ENCODE measurements at places on chromosomes 2 and 18.
A peak's percentile ranks its signal among the peaks of the same experiment; 100 is the strongest.

DNA sequence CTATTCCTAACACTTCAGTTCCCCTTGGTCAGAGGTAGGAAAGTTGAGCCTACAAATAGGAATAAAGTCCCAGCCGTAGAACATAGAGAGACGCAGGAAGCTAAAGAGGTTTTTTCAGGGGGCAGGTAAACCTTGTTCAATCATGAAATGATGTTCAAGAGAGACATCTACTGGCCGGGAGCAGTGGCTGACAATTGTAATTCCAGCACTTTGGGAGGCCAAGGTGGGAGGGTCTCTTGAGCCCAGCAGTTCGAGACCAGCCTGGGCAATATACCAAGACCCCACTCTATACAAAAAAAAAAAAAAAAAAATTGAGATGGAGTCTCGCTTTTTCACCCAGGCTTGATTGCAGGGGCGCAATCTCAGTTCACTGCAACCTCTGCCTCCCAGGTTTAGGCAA lies 66.7 kb upstream of the DNAJC10 start:
- DNase-seq: peak; percentile 33

GRCh38 chr18:38406607-38407006 lies 841.0 kb upstream of the CELF4 start:
- DNase-seq: no peak

- DNase-seq: peak; percentile 41
These were observed 57.8 kb upstream of the MC2R start for GRCh38 chr18:13973061-13973575.

DNA sequence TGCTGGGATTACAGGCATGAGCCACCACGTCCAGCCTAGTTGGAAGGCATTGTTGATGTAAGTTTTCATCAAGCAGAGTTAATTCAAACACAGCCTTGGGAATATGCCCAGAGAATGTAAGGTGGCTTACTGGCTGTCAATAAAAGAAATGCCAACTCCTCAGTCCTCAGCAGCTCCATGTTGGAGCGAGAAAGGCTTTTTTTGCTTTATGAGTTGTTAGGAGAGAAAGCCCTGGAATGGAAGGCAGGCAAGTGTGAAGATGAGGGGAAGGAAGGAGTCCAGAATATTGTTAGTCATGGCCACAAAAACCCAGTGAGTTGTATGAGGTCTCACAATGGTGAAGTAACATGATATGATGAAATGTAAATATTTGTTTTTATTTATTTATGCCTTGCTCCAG lies 57.1 kb downstream of the MAP4K4 start:
- DNase-seq: no peak

DNA sequence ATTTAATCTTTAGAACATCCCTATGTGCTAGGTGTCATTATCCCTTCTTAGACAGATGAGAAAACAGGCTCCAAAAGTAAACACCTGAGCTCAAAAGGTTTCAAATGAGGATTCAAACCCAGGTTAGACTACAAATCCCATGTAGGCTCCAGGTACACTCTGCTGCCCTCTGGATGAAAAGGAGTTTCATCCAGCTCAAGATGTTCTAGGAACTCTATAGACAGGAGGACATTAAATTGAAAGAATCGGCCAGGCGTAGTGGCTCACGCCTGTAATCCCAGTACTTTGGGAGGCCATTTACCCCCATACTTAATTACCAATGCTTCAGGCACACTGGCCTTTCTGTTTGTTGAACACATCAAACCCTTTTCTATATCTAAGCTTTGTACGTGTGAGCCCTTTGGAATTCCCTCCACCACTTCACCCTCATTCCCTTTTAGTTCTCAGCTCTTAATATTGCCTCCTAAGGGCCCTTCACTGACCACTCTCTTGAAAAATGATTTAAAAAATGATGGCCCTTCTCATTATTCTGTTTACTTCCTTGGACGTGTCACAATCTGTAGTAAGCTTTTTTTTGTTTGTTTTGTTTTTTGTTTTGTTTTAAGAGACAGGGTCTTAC lies 10.7 kb downstream of the SLC25A12 start:
- peak; percentile 20 for DNase-seq

GRCh38 chr2:62919041-62919440 lies 131.6 kb upstream of the OTX1 start:
- DNase-seq: no peak

DNA sequence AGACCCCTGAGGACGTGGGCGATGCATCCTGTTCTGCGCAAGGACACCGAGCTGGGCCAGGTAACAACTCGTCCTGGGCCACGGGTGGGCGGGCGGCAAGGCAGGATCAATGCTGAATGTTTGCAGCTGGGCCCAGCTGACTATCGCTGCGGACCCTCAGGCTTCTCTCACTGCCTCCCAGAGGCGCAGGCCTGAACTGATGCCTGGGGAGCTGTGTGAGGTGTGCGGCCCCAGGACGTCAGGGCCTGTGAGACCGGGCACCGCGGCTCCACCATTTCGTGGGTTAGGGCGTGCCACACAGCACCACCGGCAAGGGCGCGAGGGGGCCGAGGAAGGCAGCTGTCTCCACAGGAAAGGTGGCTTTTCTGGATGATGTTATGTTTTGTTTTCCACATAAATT lies 307.4 kb downstream of the NDUFA10 start:
- DNase-seq: peak; percentile 42

GRCh38 chr2:190879474-190880377 lies 895 bp upstream of the GLS start:
- peak; percentile 76 for DNase-seq

DNA sequence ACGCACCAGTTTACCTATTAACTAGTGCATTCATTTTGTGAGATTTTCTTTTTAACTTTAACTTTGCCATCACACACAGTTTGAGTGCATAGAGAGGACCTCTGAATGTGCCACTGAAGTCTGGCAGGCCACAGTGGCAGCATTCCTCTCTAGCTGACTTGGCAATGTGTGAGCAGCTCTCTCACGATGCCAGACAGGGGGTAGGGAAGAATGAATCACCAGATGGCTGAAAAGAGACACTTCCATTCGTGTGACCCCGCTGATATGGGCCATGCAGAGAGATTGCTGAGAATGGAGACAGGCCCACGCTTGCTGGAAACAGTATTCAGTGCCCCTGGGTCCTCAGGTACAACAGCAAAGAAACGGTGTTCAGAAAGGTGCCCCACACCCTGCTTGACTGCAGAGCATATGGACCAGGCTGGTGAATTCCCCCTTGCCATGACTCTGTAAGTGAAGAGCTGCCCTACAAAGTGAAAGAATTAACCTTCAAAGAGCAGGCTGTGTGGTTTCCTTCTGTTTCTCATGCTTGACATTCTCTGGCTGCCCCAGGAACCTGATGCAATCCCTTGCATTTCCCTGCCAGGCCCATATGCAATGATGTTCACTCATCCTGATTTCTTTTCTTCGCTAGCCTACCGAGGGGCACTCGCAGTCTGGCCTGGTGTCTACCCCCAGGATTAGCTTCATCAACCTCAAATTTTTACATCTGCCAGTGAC lies 236.1 kb downstream of the CDH20 start:
- no peak for DNase-seq

- no peak for DNase-seq
These were observed 306.6 kb upstream of the CYRIA start for GRCh38 chr2:16972276-16972675.

GRCh38 chr18:77255426-77256105 lies 5.9 kb downstream of the GALR1 start:
- DNase-seq: no peak

- DNase-seq: no peak
These were observed 13.1 kb upstream of the TEX44 start for GRCh38 chr2:231579560-231579959.

DNA sequence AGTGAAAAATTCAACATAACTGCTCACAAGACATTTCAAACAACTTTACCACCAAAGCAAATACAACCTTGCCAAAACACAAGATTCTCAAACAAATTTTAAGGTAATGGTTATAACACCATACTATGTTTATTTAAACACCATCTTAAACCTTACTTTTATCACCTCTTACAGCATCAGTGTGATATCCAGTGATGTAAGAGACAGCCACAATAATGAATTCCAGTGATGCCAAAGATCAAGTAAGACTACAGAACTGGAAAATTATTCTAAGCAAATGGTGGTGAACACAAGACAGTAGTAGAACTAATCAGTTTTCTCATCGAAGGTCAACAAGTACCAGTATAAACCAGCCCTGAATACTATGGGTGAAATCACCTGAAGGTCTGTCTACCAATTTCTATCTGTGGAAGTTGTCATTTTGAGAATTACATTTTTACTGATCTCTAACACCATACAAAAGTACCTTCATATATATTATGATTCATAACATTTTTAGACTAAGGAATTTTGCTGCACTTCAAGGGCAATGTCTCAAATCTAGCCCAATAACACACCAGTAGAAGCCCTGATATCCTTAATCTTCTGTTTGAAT lies 146.2 kb downstream of the RBMS1 start:
- no peak for DNase-seq

- DNase-seq: no peak
These were observed 18.7 kb downstream of the C1D start for GRCh38 chr2:68044099-68044498.

- no peak for DNase-seq
These were observed 63.0 kb downstream of the ADNP2 start for GRCh38 chr18:80172056-80172455.

DNA sequence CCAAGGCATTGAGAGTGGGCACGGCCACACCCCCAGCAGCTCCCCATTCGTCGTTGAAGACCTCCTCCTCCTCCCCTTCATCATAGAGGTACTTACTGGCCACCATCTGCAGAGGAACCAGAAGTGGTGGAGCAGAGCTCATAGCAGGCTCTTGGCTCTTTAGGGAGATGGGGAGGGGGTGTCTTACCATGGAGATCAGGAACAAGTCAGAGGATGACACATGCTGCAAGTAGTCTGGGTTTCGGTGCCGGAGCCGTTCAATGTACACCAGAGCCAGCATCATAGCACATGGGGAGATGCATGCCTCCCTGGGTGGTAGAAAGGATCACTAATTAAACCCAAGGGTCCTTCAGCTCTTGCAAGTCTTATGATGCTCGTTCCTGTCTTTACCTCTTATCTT lies 1.9 kb downstream of the CNPPD1 start:
- peak; percentile 6 for DNase-seq

All from H7 (cell line).